Panc1 (cell line): ENCODE measurements at places on chromosomes 6 and 20. TPM values are rescaled to one million over a fixed set of nuclear protein-coding genes. Genes with fewer than 3 reads are reported as not detected.

AGER gene
- total RNA-seq = 3.7 TPM

EYA4 gene
- not detected for total RNA-seq

NKX2-2 gene
- not detected for total RNA-seq

HLA-A gene
- 397 TPM for total RNA-seq

SLC2A10 gene
- 1.6 TPM for total RNA-seq

NKAIN4 gene
- total RNA-seq = 5.5 TPM

PDSS2 gene
- total RNA-seq = 17.7 TPM

POM121L2 gene
- total RNA-seq = not detected

SULF2 gene
- total RNA-seq = 1.4 TPM

OR2B6 gene
- total RNA-seq = 0.26 TPM

SERAC1 gene
- 8.2 TPM for total RNA-seq

ZNF391 gene
- total RNA-seq = 4.4 TPM

GSTA2 gene
- not detected for total RNA-seq

HCRTR2 gene
- total RNA-seq = not detected

MOCS1 gene
- 0.98 TPM for total RNA-seq

BTNL2 gene
- total RNA-seq = not detected

CDSN gene
- not detected for total RNA-seq

FAM50B gene
- total RNA-seq = not detected

TRPC4AP gene
- total RNA-seq = 48.4 TPM

VTA1 gene
- total RNA-seq = 72.1 TPM

PRRT1 gene
- total RNA-seq = 1.3 TPM

DACT2 gene
- 3.3 TPM for total RNA-seq

MAK gene
- total RNA-seq = 0.21 TPM

HLA-DPA1 gene
- 0.69 TPM for total RNA-seq

TREM2 gene
- not detected for total RNA-seq

HTR1E gene
- total RNA-seq = not detected

CTCFL gene
- total RNA-seq = 0.05 TPM

ADGRF1 gene
- total RNA-seq = 0.95 TPM

TDRD6 gene
- total RNA-seq = not detected

HM13 gene
- 337 TPM for total RNA-seq

BEND6 gene
- total RNA-seq = 8.0 TPM

MEI4 gene
- 0.05 TPM for total RNA-seq

C6orf15 gene
- not detected for total RNA-seq

NFATC2 gene
- total RNA-seq = 10.6 TPM

DDX43 gene
- total RNA-seq = 24.9 TPM

RAET1G gene
- total RNA-seq = 1.2 TPM

FAM162B gene
- total RNA-seq = not detected

SLC44A4 gene
- total RNA-seq = 2.7 TPM
